ENCODE measurements at places on chromosomes 16 and 17. TPM values are rescaled to one million over a fixed set of nuclear protein-coding genes. Genes with fewer than 3 reads are reported as not detected.

SBK1 gene
- not detected for total RNA-seq

TMED6 gene
- 0.29 TPM for total RNA-seq

SLX1B gene
- 16.7 TPM for total RNA-seq

IRF8 gene
- total RNA-seq: not detected

NOD2 gene
- total RNA-seq: under 0.01 TPM

GFAP gene
- not detected for total RNA-seq

MYADML2 gene
- not detected for total RNA-seq

MYH2 gene
- not detected for total RNA-seq

KCNJ2 gene
- total RNA-seq: 8.6 TPM

KRT40 gene
- total RNA-seq: not detected

CNTNAP4 gene
- not detected for total RNA-seq

KRTAP4-3 gene
- total RNA-seq: not detected

CRHR1 gene
- not detected for total RNA-seq

TP53TG3 gene
- total RNA-seq: not detected
